Stimulated activated CD8-positive, alpha-beta memory T cell treated with anti-CD3 and anti-CD28 coated beads, Interleukin-7, amount 100 ng/mL, for 48 hours (primary cell): ENCODE measurements at places on chromosomes 12 and 14.

- no peak for DNase-seq
These were observed 14.9 kb upstream of the SLC6A12 start for GRCh38 chr12:228846-229200.

- no peak for DNase-seq
These were observed 45.7 kb upstream of the CPM start for GRCh38 chr12:68978678-68979077.

DNA sequence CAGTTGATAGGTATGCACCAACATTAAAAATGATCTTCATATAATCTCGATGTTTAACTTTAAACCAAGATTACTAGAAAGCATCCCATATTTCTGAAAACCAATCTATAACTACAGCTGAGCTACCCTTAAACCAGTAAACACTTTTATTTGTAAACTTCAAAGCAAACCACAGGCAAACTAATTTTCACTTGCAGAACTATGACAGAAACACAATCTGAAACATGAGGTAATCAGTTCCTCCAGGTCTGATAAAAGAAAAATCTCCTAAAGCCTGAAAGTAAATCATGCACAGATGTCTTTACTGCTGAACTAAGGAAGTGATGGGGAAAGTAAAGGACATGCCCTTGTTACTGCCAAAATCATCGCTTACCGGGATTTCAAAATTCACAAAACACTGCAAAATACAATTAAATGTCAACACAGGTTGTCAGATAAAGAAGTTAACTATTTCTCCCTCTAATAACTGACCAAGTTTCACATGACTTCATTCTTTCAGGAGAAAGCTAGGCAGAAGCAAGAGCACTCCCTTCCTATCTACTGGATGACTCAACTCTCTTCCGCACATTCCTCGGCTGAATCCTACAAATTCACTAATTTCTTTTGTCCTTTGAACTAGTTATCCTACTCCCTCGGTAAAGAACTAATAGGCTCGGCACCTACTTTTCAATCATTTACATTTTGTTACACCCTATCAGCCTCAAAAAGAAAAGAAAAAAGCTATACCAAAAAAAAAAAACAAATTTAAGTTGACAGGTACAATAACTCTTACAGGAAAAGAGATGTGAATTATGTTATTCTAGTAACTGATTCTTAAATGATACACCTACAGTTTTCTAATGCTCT is 1.4 kb downstream of the EEA1 start:
- DNase-seq, result no peak

- no peak for DNase-seq
These were observed 69.0 kb upstream of the RERGL start for GRCh38 chr12:18158774-18159557.

- no peak for DNase-seq
These were observed 781.5 kb downstream of the SLC6A15 start for GRCh38 chr12:84131076-84131475.
